ENCODE measurements at places on chromosomes 16 and 17.
A peak's percentile ranks its signal among the peaks of the same experiment; 100 is the strongest.

GRCh38 chr17:5516060-5516792 lies 29.9 kb downstream of the MIS12 start:
- DNase-seq: no peak

- DNase-seq: peak; percentile 33
These were observed 7.1 kb upstream of the BAIAP2 start for GRCh38 chr17:81027591-81028505.

DNA sequence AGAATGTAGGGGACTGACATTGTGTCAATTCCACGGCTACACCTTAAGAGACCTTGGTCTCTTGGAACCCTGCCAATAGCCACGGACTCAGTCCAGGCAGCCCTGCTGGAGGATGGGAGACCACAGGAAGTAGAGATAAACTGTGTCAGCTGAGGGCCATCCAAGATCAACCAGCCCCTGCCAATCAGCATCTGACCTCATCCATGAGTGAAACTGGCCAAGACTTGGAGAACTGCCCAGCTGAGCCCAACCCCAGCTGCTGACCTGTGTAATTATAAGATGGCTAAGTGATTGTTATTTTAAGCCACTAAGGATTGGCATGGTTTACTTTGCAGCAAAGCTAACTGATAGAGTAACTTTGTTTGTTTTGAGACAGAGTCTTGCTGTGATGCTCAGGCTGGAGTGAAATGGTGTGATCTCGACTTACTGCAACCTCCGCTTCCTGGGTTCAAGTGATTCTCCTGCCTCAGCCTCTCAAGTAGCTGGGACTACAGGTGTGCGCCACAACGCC lies 13.3 kb upstream of the YWHAE start:
- no peak for DNase-seq

DNA sequence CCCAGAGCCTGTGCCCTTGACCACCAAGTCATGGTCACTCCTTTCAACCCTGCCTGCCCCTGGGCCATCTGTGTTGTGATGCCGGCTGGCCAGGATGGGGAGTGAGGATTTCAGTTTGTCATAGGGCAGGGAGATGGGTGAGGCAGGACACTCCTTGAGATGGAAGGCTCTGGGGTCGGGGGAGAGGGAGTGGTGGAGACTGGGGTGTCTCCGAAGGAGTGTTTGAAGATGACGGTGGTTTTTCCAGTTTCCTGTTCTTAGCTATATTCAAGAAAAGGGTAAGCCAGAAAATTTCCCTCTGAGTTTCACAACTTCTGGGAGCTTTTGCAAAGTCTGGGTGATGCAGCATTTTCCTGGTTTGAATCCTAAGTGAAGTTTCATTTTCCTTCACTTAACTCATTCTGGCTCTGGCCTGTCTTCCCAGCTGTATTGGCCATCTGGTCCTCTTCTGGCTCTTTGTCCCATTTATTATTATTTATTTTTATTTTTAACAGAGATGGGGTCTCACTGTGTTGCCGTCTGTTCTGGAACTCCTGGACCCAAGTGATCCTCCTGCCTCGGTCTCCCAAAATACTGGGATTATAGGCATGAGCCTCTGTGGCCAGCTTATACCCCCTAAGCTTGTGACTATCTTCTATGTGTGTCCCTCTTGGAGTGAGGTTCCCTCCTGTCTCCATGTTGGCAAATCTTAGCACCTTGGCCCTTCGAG lies 27.7 kb downstream of the ABCC1 start:
- no peak for DNase-seq

DNA sequence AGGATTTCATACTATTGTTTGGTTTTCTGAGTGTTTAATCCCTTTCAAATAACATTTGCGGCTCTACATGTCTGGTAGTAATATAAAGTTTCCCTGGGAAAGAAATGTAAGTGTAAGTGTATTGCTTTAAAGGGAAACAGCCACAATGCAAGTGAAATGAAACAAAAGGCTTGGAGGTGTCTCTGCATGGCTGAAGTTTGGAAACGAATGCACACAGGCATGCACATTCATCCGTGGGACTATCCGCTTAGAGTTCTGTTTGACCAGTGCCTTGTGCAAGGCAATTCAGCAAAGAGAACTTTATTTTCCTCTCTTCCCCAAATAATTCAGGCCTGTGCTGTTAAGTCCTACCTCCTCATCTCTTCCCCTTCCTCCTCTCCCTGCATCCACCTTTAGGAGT lies 56.1 kb upstream of the MRTFB start:
- DNase-seq: no peak

DNA sequence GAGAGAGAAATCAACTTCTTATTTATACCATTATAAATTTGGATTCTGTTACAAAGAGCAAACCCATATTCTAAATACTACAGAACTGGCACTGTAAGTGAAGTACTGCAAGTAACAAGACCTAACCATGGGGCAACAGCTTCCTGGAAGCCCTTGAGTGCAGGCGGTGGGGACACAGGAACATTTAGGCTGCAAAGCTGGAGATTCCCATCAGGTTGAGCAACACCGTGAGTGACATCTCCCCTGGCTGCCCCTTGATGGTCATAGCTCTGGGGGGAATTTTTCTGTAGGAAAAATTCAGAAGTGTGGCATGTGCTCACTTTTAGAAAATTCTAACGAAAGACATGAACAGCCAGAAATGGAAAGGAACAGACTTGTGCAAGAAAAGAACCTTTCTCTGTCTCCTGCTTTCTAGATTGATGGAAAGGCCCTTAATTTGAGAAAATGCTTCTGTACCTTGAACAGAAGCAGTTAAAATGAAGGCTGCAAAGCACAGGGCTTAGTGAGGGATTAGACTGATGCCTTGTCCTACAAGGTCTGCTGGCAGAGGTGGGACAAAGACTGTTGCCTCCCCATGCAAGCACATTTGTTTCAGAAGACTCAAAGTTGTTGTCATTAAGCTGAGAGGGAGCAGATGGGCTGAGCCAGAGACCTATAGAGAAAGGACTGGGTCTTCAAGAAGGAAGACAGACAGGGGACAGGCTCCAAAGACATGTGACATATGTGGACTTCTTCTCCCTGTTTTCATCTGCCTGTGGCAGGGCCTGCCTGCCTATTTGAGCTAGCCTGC lies 380.8 kb downstream of the SLC39A11 start:
- no peak for DNase-seq

- no peak for DNase-seq
These were observed 8.8 kb upstream of the APRT start for GRCh38 chr16:88820385-88821025.
